ENCODE measurements at places on chromosomes 11 and 22.

GRCh38 chr11:61574611-61575010, 6.3 kb downstream of the SYT7 start:
- no peak for DNase-seq

GRCh38 chr22:38608992-38609750, 39.2 kb upstream of the DMC1 start:
- DNase-seq: no peak

- DNase-seq: no peak
These were observed 59.6 kb downstream of the ST14 start for GRCh38 chr11:130219148-130219547.

DNA sequence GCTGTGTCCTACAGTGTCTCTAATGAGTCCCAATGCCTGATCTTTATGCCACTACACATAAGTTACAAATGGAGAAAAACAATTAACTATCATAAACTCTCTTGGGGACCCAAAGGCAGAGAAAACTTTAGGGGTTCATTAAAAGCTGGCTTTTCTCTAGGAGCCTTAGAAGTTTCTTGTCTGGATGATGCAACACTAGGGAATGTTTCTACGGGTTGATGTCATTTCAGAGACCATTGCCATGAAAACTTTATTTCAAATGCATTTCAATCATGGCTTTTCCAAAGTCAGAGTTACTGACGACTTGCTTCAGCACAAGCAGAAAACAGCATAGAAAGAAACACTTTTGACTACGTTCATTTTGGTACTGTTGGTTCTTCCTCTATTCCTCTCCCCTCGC, 8.5 kb upstream of the OR8B12 start:
- no peak for DNase-seq

- no peak for DNase-seq
These were observed 281.7 kb downstream of the LRRC4C start for GRCh38 chr11:41177791-41178190.

GRCh38 chr11:70226183-70226582, 23.1 kb downstream of the FADD start:
- no peak for DNase-seq

DNA sequence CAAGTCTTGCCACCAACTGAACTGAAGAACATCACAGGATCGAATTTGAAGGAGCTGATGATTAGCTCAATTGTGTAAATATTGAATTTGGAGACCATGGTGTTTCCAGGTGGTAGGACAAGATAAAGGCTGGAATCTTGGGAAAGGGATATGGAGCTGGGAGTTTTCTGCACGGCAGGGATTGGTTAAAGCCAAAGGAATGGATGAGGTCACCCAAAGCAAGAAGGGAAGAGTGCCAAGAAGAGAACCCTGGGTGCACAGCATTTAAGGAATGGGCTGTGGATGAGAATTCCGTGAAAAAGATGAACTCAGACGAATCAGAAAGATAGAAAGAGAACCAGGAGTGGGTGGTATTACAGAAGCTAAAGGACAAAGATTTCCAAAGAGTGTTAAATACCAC, 29.4 kb upstream of the RRAS2 start:
- no peak for DNase-seq

DNA sequence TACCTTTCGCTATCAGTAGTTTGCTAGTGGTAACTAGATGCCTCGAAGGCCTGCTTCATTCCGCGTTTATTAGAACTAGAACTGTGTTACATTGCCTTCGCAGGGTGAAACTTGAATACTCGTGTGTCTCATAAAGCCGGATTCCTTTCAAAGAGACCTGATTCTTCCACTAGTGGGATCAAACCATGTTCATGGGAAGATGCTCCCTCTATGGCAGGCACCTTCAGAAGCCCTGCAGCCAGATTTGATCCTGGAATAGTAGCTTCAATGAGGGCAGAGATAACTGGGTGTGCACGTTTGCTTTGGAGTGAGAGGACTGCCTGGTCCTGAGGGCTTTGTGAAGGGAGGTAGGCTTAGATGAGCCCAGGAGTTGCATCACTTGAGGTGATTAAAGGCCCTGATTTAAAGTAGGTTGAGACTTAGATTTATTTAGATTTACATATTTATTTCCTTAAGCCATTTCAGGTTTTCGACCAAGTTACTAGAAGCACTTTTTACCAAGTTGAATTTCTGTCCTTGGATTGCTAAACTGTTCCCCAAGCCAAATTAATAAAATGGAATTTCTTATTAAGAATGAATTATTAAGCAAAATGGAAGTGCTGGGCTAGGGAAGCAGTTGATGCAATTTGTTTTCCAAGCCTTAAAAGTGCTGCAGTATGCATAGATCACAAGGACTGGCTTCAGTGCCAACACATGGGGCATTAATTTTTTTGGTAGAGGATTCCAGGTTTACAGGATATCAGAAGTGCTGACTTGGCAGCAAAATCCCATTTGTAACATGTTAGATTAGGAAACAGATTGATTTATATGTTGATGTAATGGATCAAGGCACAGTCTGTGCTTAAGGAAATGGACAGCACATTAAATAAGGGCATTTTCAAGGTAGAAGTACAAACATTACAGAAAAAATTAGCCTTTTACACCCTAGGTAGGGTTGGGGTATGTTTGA, 32.9 kb downstream of the APLP2 start:
- no peak for DNase-seq

- DNase-seq: no peak
These were observed 76.6 kb downstream of the ST3GAL4 start for GRCh38 chr11:126432065-126432461.
